ENCODE measurements at places on chromosomes 5 and 9.

DNA sequence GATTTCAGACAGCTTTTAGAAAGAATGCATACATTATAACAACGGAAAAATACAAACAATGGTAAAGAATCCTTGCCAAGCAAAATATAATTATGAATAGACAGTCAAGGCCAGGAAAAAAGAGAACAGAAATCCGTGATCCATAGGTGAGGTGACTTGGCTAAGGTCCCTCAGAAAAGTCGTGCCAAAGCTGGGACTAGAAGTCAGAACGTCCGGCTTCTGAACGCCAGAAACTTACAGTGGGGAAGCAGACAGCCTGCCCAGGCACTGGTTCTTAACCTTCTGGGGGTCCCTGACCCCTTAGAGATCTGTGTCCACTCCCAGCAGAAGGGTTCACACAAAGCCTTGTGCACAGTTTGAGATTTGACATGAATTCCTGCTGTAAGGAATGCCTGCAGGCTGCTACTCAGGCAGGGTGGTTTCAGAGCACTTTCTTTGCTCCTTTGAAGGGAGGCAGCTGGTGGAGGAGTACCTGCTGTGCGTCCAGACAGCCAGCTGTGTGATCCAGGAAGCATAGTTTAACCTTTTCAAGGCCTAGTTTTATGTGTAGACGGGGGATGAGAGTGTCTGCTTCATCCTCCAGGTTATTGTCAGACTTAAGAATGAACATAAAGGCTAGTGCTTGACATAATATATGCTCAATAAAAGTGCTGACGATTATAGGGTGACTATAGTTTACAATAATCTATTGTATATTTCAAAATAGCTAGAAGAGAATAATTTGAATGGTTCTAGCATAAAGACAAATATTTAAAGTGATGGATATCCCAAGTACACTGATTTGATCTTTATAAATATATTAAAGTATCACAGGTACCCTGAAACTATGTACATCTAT, 852 bp downstream of the ARHGEF37 start:
- DNase-seq, result no peak

DNA sequence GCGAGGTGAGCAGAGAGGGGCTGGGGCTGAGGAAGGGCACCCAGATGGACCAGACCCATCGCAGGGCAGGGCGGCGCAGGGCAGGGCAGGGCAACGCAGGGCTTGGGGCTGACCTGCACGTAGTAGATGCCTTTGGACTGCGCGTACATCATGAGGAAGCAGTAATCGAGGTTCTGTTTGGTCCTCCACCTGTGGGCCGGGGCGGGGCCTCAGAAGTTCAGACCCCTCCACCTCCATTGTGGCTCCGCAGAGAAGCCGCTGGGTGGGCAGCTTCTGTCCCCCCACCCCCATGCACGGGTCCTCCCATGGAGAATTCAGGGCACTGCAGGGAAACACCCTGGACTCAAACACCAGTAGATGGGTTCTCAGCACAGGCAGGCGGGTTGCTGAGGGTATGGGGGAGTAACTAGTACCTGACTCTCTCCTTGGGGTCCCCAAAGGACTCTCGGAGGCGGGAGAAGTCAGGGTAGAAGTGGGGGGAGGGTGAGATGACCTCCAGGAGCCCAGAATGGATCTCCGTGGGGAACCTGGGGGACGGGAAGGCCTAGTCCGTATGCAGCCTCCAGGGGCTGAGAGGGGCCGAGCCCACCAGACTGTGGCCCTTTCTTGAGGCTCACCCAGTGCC, 6.4 kb downstream of the LTC4S start:
- no peak for DNase-seq

GRCh38 chr9:83444110-83444509, 94.1 kb downstream of the FRMD3 start:
- no peak for DNase-seq

- DNase-seq, result no peak
Observed at GRCh38 chr5:39501397-39501796, 76.6 kb upstream of the DAB2 start.

Measured in progenitor cell of endocrine pancreas (in vitro differentiated cells).